Endothelial cell of umbilical vein (primary cell): ENCODE measurements at places on chromosomes 6 and 20. TPM values are rescaled to one million over a fixed set of nuclear protein-coding genes. Genes with fewer than 3 reads are reported as not detected.

TEAD3 gene
- 1.1 and 2.0 TPM in 2 replicates for total RNA-seq

ZC3H12D gene
- total RNA-seq, result not detected in 2 replicates

SDHAF4 gene
- total RNA-seq, result 8.6 and 10.8 TPM in 2 replicates

LAMP5 gene
- total RNA-seq, result not detected in 2 replicates

QKI gene
- total RNA-seq, result 232 and 233 TPM in 2 replicates

RHAG gene
- not detected in 2 replicates for total RNA-seq

CLIC5 gene
- total RNA-seq, result 0.07 and 0.14 TPM in 2 replicates

FERMT1 gene
- total RNA-seq, result 0.42 and 1.5 TPM in 2 replicates

C6orf15 gene
- not detected in 2 replicates for total RNA-seq

CNKSR3 gene
- 11.0 and 15.6 TPM in 2 replicates for total RNA-seq

LST1 gene
- total RNA-seq, result 1.00 and 2.0 TPM in 2 replicates

DNA sequence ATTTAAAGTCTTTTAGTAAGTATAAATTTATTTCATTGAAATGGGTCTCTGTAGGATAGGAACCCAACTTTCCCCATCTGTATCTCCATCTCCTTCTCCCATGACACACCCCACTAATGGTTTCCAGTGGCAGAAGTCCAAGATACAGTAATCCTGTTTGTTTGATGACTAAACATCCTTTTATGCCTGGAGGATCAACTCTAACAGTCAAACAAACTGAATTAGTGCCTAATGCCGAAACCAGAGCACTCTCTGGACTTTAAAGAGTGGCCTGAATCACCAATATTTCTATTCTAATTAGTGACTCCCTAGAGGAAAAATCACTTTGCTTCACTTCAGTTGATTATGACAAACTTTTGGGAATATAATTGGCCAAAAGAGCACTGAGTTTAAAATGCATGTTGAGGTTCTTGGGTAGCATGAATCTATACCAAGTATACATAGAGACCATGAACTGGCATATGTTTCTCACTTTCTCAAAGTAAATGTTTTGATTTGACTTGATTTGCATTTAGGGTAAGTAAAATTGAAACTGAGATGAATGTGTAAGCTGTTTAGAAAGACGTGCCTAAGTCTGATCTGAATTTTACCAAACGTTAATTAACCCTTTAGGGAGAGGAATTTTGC, 776.4 kb upstream of the NRSN1 start:
- DNase-seq, result peak; percentile 84

DNA sequence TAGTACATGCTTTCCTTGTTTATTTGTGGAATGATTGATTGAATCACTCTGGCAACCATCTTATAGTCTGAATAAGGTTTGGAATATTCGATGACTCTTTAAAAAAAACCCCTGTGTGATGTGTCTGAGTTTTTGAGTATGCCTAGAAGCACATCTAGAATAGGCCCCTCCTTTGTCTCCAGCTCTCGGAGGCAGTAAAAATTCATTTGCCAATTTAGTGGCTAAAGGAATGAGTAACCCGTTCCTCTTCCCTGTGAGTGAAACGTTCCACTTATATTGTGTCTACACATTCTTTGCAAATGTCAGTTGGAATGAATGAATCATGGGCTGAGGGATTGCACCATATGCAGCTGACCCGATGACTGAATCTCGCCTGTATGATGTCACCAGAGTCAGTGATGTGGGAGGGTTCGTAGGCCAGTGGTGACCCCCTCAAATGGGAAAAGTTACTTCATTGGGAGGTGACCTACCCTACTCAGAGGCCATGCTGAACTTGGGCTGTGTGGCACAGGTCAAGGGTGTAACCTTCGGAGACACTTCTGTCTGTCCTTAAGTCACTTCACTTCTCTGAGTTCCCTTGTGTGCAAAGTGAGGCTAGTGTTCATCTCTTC, 21.6 kb downstream of the MOCS3 start:
- peak; percentile 48 for DNase-seq

GRCh38 chr6:169940481-169941271, 189.3 kb downstream of the ERMARD start:
- no peak for DNase-seq

DNA sequence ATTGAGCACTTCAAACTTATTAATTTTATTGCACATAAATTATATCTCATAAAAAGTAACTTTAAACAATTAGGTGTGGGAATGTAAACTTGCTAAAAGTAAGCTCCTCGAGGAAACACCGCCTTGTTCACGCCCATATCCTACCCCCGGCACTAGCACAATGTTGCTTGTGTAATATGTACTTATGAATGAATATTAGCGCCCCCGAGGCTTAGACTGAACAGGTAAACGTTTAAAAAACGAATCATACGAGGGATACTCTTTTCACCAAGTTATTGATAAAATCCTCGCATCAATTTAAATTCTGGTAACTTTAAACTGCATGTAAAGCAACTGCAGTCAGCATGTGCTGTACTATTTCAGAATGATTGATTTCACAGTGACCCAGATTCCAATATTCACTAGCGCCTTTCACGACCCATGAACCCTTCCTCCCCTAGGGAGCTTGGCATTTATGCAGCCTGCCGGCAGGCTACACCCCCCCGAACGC, 637 bp downstream of the TFB1M start:
- no peak for DNase-seq

- DNase-seq, result no peak
Observed at GRCh38 chr6:39829331-39829730, 37.2 kb downstream of the DAAM2 start.

- DNase-seq, result no peak
Observed at GRCh38 chr20:45780159-45780558, 11.5 kb downstream of the WFDC3 start.

DNA sequence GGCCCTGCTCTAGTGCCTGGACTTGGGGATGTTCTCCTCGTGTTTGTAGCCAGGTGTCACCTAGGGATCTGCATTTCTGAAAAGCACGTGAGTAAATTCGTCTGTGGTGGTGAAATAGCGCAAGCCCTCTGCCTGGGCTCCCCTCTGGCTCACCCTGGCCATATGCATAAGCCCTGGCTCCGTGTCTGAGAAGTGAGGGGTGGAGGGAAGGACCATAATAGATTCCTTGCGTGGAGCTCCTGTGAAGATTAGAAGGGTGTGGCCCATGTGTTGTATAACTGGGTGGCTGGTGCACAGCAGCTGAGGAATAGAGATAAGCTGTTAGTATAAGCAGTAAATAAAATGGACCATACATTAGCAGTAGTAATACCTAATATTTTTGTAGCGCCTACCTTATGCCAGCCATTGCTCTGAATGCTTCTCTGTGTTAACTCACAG, 4.8 kb downstream of the BCAS1 start:
- no peak for DNase-seq
